Activated effector memory CD4-positive, alpha-beta T cell treated with Interleukin-2 at 50 U/mL for 16 hours (primary cell): ENCODE measurements at places on chromosomes 4 and X.

- DNase-seq: no peak
Observed at GRCh38 chrX:71098951-71099506, 3.4 kb downstream of the FOXO4 start.

DNA sequence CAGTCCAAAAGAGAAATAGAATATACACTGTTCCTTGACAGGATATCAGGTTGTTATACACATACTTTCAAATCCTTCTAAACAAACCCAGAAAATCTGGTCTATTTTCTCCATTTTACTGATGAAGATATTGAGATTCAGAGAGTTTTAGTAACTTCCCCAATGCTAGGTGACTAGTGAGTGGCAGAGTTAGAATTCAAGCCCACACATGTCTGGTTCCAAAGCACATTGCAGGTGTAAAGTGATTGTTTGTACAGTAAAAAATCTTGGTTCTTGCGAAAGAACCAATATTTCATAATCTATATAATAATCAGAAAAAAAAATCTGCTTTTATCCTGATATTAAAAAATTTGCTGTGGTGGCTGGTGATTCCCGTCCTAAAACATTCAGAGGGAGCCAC, 39.5 kb upstream of the EMCN start:
- DNase-seq: no peak

DNA sequence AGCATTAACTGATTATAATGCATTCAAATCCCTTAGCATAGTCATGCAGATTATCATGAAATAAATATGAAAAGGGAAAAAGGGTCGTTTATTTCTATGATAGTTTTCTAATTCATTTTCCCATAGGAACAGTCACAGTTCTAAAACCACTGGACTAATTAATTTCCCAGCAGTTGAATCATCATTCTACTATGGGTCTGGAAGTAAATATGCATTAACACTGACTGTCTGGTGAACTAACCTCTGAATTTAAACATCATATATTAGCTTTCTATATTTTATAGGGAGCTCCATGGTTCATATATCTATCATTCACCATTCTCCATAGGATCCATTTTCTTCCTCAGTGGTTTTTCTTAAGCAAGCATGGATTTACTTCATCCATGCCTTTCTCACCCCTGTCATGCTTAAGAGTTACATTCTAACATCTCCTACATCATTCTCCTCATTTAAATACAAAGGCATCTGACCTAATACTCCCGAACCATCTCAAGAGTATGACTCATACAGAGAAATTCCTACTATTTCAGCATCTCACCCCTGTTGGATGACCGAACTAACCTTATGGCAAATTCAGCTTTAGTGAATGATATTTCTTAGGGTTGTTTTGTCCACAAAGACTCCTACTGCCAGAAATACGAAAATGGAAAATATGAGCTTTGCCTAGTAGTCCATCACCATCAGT, 198.7 kb upstream of the ADAMTS3 start:
- DNase-seq: no peak

GRCh38 chr4:54224996-54225597, 4.0 kb upstream of the PDGFRA start:
- no peak for DNase-seq

DNA sequence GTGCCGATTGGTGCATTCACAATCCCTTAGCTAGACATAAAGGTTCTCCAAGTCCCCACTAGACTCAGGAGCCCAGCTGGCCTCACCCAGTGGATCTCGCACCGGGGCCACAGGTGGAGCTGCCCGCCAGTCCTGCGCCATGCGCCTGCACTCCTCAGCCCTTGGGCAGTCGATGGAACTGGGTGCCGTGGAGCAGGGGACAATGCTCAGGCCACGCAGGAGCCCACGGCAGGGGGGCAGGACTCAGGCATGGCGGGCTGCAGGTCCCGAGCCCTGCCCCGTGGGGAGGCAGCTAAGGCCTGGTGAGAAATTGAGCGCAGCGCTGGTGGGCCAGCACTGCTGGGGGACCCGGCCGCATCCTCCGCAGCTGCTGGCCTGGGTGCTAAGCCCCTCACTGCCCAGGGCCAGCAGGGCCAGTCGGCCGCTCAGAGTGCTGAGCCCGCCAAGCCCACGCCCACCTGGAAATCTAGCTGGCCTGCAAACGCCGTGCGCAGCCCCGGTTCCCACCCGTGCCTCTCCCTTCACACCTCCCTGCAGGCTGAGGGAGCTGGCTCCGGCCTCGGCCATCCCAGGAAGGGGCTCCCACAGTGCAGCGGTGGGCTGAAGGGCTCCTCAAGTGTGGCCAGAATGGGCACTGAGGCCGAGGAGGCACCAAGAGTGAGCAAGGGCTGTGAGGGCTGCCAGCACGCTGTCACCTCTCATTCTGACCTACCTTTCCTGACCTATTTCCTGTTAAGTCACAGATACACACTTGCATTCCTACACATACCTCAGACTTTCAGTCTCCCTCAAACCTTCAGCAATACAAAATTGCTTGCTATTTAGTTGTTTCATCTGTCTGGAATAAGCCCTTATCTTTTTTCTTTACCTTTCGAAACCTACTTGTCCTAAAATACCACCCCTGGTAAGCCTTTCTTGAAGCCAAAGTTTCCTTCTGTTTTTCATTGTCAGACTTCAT, 20.7 kb downstream of the UBE2K start:
- no peak for DNase-seq

- DNase-seq: no peak
Observed at GRCh38 chr4:83875437-83875836, 339.5 kb downstream of the GPAT3 start.

DNA sequence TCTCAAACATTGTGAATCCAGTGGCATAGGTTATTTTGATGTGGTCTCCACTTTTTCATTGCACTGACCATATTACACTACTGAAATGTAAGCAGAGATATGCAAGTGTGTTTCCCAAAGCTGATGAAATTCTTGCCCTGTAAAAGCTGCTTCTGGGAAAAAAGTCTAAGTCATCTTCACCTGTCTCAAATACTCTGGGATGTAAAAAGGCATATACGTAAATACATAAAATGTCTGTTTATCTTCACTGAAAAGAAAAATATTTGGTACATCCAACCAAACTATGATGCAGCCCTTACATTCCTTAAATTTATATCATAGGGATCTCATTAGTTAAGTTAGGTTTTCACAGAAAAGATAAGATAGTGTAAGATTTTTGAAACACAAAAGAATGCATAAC, 7.9 kb downstream of the KDR start:
- no peak for DNase-seq

- DNase-seq: no peak
Observed at GRCh38 chr4:154490234-154490582, 1.4 kb downstream of the DCHS2 start.
